ENCODE measurements at places on chromosomes 3 and 15. TPM values are rescaled to one million over a fixed set of nuclear protein-coding genes. Genes with fewer than 3 reads are reported as not detected.

- H3K4me3 ChIP-seq, result no peak overlapping the region
- no peak overlapping the region for H3K27ac ChIP-seq
- H3K4me1 ChIP-seq, result peaks cover 81% of the 10 kb centered on the region
- H3K36me3 ChIP-seq, result peaks cover 76% of the 10 kb centered on the region
Measured at GRCh38 chr3:134364936-134365765, 9.1 kb downstream of the AMOTL2 start.

GRCh38 chr3:7695049-7695448, 806.6 kb upstream of the LMCD1 start:
- no peaks in the 10 kb centered on the region for H3K36me3 ChIP-seq
- no peaks in the 10 kb centered on the region for H3K4me1 ChIP-seq
- no peaks in the 10 kb centered on the region for H3K27me3 ChIP-seq
- no peak overlapping the region for H3K4me3 ChIP-seq
- no peak for DNase-seq
- H3K27ac ChIP-seq, result no peak overlapping the region

IL12A gene
- polyA plus RNA-seq, result 0.42 TPM

GRCh38 chr3:179666436-179667035, 13.7 kb downstream of the USP13 start:
- no peak for DNase-seq
- no peak overlapping the region for H3K27ac ChIP-seq
- no peaks in the 10 kb centered on the region for H3K4me1 ChIP-seq
- no peaks in the 10 kb centered on the region for H3K36me3 ChIP-seq
- H3K4me3 ChIP-seq, result no peak overlapping the region

- no peak overlapping the region for H3K27ac ChIP-seq
- H3K36me3 ChIP-seq, result no peaks in the 10 kb centered on the region
- no peaks in the 10 kb centered on the region for H3K27me3 ChIP-seq
- no peak overlapping the region for H3K4me3 ChIP-seq
- DNase-seq, result no peak
Measured at GRCh38 chr3:157958457-157958856, 147.8 kb downstream of the SHOX2 start.

DNA sequence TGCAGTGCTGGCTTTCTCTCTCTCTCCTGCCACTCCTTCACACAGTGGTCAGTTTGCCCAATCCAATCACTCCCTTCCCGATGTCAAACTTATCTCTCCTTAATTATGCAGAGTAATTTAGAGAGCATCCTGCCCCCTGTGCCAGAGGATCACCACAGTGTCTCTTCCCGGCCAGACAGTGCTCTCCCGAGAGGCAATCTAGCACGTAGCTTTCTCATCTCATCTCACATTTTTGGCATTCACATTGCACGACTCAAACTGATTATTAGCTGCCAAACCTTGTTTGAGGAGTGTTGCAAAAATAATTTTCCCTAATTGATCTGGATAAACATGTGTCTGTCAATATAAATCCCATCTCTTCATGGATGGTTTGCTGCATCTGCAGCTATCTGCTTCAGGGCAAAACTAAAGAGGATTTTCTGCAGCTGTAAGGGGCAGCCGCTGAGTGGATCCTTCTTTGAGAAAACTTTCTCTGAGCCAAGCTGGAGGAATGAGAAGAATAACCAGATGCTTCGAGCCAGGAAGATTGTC, 37.8 kb downstream of the SSUH2 start:
- no peaks in the 10 kb centered on the region for H3K36me3 ChIP-seq
- DNase-seq, result no peak
- no peak overlapping the region for H3K27ac ChIP-seq
- no peak overlapping the region for H3K4me3 ChIP-seq
- no peaks in the 10 kb centered on the region for H3K27me3 ChIP-seq

HRG gene
- 0.03 TPM for polyA plus RNA-seq

DNA sequence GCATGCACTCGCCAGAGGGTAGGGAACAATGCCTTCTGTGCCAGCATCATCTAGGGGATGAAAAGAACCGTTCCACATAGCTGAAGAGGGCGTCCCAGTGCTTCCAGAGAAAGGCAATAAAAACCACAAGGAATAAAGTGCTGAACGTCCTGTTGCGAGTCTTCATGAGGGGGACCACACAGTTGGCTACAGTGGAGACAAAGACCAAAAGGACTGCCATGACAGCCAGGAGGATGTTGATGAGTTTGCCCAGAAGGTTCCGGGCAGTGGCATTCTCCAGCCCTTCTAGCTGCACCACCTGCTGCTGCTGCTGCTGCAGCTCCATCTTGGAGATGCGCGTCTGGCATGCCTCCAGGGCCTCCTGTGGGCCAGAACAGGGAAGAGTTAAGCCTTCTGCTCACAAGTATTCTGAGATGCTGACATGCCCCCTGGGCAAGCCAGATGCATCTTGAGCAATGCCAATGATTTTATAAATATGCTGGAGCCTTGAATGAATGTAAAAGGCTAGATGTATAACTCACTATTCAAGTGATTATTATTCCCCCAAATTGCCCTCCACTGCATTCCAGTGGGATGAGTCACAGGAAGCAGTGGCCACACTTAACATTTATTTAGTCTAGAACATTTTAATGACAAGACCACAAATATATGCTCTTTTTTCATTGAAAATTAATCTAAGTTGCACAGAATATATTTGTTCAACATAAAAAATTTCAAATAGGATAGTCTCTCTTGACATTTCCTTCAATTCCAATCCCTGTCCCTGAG, 45.1 kb upstream of the PLXND1 start:
- H3K36me3 ChIP-seq, result no peaks in the 10 kb centered on the region
- DNase-seq, result peak; percentile 98
- H3K27ac ChIP-seq, result no peak overlapping the region
- H3K27me3 ChIP-seq, result no peaks in the 10 kb centered on the region
- H3K4me3 ChIP-seq, result no peak overlapping the region

DNA sequence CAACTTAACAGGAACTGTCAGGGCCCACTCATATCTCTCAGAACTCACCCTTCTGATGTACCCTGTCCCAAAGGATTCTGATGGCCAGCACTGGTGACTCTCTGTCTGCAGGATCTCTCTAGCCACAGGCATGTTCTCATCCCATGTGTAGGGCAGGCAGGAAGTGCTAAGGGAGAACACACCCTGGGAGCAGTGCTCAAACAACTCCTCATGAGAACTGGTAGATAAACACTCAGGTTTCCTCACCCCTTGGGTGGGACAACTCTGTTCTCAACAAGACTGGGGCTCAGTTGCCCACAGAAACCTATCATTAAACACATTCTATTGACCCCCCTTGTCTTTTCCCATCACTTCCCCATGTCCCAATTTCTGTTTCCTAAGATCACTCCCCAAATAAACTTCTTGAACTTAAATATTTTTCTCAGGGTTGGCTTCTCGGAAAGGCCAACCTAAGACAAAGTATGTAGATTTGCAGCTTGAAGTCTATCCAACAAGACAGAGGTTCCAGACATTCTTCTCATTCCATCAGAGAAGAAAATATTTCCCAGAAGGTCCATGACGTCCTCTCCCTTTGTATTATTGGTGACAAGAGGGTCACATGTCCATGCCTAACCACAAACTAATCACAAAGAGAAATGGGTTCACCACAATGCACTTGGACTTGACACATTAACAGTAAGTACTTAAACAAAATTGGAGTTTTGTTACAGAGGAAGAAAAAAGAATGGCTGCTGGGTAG, 276.6 kb upstream of the GADL1 start:
- H3K4me1 ChIP-seq, result peaks cover 18% of the 10 kb centered on the region
- DNase-seq, result no peak
- H3K4me3 ChIP-seq, result no peak overlapping the region

GABRR3 gene
- polyA plus RNA-seq, result not detected
